ENCODE measurements at places on chromosomes 7 and 10. TPM values are rescaled to one million over a fixed set of nuclear protein-coding genes. Genes with fewer than 3 reads are reported as not detected.

- no peak for DNase-seq
These were observed 79.6 kb downstream of the NHLRC2 start for GRCh38 chr10:113933894-113934532.

DNA sequence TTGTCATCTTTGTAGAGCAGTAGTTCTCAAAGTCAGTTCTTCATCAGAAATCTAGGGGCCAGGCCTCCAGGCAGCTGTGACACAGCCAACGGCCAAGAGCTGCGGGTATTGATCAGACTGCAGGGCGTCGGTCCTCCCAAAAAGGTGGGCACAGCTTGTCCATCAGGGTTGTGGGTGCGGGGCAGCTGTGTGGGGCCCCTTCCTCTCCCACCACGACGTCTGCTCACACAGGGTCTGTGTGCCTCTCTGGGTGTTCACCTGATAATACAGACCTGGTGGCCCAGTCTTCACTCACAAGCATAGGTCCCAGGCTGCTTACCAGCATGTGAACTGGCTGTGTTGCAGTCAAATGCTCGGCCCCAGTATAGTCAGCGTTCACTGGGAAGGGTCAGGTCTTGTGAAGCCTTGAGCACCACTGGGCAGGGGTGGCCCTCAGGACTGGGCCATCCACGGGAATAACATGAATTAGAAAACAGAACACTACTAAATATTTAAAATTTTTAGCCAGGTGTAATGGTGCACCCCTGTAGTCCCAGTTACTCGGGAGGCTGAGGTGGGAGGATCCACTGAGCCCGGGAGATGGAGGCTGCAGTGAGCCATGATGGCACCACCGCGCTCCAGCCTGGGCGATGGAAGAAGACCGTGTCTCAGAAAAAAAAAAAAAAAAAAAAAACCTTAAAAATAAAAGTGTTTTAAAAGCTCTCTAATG is 102.8 kb upstream of the DIP2C start:
- no peak for DNase-seq

DNA sequence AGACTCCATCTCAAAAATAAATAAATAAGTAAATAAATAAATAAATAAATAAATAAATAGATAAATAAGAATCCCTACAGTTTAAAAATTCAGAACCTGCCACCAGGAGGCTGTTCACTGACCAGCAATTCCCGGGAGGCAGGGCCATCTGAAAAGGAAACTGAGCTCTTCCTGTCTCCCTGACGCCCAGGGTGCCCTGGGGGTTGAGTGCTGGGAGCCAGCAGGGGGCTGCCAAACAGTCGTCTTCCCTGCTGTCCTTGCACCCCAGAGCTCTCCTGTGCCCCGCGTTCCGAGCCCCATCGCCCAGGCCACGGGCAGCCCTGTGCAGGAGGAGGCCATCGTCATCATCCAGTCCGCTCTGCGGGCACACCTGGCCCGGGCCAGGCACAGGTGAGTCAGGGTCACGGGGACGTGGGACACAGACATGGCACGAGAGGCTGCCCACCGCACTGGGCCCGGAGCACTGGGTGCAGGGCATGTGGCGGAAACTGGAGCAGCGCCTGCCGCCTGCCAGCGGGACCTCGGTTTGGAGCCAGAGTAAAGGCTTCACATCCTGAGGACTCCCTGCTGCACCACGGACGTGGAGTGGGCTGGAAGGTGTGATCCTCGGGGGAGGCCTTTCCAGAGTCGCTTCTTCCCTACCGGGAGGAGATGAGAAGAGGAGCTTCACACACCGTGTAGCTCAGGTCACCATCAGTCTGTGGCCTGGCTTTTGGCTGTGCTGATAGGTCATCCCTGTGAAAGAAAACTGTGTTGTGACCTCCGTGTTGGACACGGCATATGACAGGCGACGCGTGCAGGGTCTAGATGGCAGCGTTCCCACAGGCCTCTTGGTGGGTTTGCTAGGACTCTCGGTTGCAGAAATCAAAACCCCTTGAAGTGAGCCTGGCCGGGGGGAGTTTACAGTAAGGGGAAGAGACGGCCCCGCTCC is 25.9 kb upstream of the TTYH3 start:
- no peak for DNase-seq

GRCh38 chr10:74079028-74079935 is 71.3 kb downstream of the AP3M1 start:
- DNase-seq: no peak

DNA sequence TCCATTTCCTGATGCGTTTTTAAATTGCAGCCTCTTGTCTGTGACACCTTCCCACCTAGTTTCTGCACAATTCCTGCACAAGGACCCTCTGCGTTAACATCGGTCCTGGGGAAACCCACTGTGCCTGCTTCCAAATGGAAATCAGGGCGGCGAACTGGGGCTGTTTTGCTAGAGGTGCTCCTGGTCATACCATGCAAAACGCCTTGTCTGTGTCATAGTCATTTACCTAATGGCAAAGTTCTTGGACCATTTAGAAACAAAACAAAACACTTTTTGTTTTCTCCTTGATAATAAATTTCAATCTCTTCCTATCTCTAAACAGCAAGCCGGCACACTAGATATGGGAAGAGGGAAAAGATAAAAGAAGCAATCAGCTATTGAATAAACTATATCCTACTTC is 206.9 kb upstream of the KLF14 start:
- DNase-seq: no peak

- DNase-seq: peak; percentile 34
These were observed 724 bp downstream of the CAPZA2 start for GRCh38 chr7:116862951-116863670.

DNA sequence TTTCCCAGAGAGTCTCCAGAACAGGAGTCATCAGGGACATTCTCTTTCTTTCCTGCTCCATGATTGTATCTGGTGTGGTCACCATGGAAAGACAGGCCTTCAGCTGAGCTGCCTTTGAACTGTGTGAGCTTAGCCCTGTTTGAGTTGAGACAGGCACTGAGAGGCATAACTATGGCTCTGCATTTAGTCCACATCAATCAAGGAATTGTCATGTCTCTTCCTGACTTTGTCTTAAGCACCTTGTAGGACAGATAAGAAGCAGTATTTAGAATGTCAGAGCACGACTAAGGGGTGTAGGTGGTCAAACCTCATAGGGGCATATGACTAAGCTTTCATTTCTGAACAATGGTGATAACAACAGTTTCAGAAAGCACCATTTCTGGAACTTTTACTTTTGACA is 53.5 kb downstream of the EPDR1 start:
- DNase-seq: no peak

DNA sequence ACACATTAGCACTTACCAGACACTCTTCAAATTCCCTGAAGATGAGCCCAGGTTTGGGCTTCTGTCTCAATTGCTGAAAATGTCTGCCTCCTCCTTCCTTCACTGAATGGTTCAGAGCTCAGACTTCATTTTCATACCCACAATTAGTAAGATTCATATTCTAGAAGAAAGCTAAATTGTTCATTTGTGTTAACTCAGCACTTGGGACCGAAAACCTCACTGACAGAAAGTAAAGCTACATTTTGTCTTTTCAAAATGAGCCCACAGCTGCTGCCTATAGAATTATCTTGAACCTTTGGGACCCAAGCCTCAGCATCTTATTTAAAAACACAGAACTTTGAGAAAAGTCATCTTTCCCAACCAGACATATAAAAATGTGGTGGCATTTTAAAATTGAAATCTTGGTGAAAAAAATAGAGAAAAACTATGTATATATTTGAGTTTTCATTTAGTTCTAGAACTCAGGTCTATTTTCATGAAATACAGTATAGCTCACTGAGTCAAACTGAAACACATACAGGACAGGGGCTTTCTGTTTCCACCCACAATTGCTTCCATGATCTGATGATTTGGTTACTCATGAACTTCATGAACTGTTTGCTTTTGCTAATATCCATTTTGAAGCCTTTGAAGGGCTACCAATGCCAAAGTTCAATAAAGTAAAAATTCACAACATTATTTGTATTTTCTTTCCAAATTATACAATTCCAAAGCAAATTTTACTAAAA is 119.1 kb upstream of the PFKP start:
- peak; percentile 44 for DNase-seq

DNA sequence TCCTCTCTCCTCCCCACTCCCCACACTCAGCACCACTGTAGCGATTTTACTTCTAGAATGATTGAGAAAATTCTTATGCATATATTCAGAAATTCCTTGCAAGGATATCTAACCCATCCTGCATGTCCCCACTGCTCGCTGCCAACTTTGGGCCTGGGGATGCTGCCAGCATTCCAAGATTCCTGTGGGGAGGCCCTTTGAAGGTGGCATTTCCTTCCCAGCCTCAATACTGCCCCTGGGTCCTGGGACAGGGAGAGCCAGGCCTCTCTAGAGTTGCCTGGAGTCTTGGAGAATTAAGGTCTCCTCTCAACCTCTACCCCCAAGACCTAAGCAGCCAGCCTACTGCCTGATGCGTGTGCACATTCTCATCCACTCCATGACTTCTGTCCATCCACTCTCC is 303.5 kb downstream of the NEBL start:
- DNase-seq: no peak

DNA sequence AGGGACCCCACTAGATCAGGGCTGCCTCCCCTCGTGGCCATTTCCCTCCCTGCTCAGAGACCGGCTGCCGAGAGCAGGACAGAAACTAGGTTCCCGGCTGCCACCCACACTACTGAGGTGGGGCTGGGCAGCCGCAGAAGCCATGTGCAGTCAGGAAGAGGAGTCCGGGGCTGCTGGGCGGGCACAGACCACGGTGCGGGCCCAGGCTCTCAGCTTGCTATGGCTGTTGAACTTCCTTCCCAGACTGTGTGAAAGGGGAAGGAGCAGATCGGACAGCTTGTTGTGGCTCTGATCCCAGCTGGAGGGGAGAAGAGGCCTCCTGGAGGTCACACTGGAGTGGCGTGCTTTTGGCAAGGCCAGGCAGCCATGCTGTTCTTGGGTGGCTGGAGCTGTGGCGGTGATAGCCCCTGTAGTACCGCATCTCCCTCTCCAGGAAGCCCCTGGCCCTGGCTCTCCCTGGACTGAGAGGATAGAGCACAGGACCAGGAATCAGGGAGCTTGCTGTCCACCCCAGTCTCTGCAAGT is 56.8 kb downstream of the HK1 start:
- DNase-seq: peak; percentile 57

The PRKCQ gene
- total RNA-seq: 32.9 TPM

The NRF1 gene
- 28.9 TPM for total RNA-seq

The CYP3A7 gene
- not detected for total RNA-seq

The ZNF680 gene
- 12.5 TPM for total RNA-seq

Measured in activated CD4-positive, alpha-beta T cell treated with anti-CD3 and anti-CD28 coated beads for 36 hours (primary cell).